Endothelial cell (in vitro differentiated cells): ENCODE measurements at places on chromosomes 1 and 21. TPM values are rescaled to one million over a fixed set of nuclear protein-coding genes. Genes with fewer than 3 reads are reported as not detected.

- peaks cover 4% of the 10 kb centered on the region for H3K27me3 ChIP-seq
- H3K4me1 ChIP-seq = peaks cover 15% of the 10 kb centered on the region
- H3K4me3 ChIP-seq = no peak overlapping the region
- DNase-seq = no peak
These were observed 86.4 kb downstream of the FOXD2 start for GRCh38 chr1:47524272-47524671.

- no peaks in the 10 kb centered on the region for H3K4me1 ChIP-seq
- DNase-seq = no peak
- no peak overlapping the region for H3K27ac ChIP-seq
- H3K36me3 ChIP-seq = peaks cover 4% of the 10 kb centered on the region
These were observed 61.0 kb upstream of the CSF1 start for GRCh38 chr1:109849655-109850054.

GRCh38 chr1:156001662-156002171, 19.0 kb downstream of the SSR2 start:
- no peak overlapping the region for H3K27ac ChIP-seq
- no peaks in the 10 kb centered on the region for H3K27me3 ChIP-seq
- no peak overlapping the region for H3K4me3 ChIP-seq
- H3K4me1 ChIP-seq = peaks cover 11% of the 10 kb centered on the region
- DNase-seq = no peak

GRCh38 chr1:50493710-50494109, 70.5 kb upstream of the DMRTA2 start:
- H3K27ac ChIP-seq = no peak overlapping the region
- no peak overlapping the region for H3K4me3 ChIP-seq
- no peaks in the 10 kb centered on the region for H3K4me1 ChIP-seq
- peaks cover 36% of the 10 kb centered on the region for H3K36me3 ChIP-seq

- no peaks in the 10 kb centered on the region for H3K4me1 ChIP-seq
- H3K36me3 ChIP-seq = no peaks in the 10 kb centered on the region
- H3K4me3 ChIP-seq = no peak overlapping the region
- no peak overlapping the region for H3K27ac ChIP-seq
- peak; percentile 68 for DNase-seq
These were observed 121.8 kb downstream of the HFM1 start for GRCh38 chr1:91282695-91283420.

The ITLN1 gene
- not detected for total RNA-seq

GRCh38 chr1:245693116-245693793, 538.5 kb downstream of the KIF26B start:
- no peak for DNase-seq
- peaks cover 6% of the 10 kb centered on the region for H3K36me3 ChIP-seq
- H3K27ac ChIP-seq = no peak overlapping the region
- no peak overlapping the region for H3K4me3 ChIP-seq
- H3K27me3 ChIP-seq = peaks cover 9% of the 10 kb centered on the region

The DCDC2B gene
- total RNA-seq = not detected

DNA sequence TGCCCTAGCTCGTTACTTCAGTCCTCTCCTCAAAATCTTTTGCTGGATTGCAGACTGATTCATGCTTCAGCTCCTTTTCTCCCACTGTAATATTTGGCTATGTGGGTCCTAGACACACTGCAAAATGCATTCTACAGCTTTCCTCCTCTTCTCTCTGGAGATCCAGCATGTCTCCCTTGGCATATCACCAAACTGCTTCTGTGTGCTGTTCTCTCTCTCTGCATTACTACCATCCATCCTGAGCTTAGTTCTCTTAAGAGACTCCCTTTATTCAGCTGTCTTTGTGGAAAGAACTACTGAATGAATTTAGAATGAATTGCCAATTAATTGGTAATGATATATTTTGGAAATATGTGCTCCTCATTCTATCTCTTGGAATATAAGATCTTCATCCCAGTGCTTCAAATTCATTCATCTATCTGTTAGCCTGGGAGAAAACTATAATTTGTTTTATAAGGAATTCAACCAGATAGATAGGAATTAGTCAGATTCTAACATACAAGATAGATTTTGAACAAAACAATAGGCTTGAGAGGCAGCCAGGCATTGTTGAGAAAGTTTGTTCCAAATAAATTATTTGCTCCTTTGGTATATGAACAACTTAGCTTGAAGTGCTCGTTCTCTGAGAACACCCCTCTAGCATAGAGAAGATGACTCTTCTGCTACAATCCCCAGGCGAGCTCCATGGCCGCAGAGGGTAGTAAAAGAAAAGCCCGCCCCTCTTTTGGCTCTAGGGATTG, 71.9 kb downstream of the NTMT2 start:
- H3K27ac ChIP-seq = no peak overlapping the region
- H3K27me3 ChIP-seq = no peaks in the 10 kb centered on the region
- peaks cover 3% of the 10 kb centered on the region for H3K4me1 ChIP-seq
- no peaks in the 10 kb centered on the region for H3K36me3 ChIP-seq

- H3K36me3 ChIP-seq = no peaks in the 10 kb centered on the region
- no peak for DNase-seq
- H3K27ac ChIP-seq = no peak overlapping the region
- no peaks in the 10 kb centered on the region for H3K4me1 ChIP-seq
- H3K4me3 ChIP-seq = no peak overlapping the region
These were observed 363.7 kb downstream of the NEGR1 start for GRCh38 chr1:71918630-71919029.

DNA sequence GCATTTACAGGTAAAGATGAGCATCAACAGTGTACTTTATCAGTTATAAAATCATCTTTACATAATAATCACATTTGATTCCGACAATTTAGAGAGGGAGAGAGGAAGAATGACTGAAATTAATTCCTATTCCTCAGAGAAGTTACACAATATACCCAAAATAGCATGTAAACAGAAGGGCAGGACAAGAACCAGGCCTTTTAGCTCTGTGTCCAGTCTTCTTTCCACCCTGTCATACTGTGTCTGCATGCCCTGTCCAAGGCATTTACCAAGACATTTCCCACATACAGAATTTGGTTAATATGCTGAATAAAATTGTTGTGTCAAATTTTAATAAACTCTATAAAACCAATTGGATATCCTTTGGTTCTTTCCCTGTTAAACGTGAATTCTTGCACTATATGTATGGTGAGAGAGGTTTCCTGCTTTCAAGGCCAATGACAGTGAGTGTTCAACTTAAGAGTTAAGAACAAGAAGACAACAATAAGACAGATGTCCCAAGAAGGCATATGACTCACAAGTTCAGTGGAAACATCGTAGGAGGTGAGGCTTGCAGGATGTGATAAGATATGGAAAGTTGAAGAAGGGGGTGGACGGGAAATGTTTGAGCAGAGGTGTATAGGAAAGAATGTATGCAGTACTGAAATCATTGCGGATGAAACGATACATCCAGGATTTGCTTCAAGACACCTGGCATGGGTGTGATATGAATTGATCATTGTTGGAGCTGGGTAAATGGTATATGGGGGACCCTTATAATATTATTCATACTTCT, 20.8 kb downstream of the LRRC8B start:
- no peaks in the 10 kb centered on the region for H3K27me3 ChIP-seq
- no peak overlapping the region for H3K27ac ChIP-seq
- peaks cover 10% of the 10 kb centered on the region for H3K4me1 ChIP-seq
- H3K4me3 ChIP-seq = no peak overlapping the region

GRCh38 chr1:222792744-222793143, 22.1 kb upstream of the DISP1 start:
- H3K27me3 ChIP-seq = peaks cover 4% of the 10 kb centered on the region
- H3K4me1 ChIP-seq = peaks cover 21% of the 10 kb centered on the region
- DNase-seq = no peak

GRCh38 chr1:39902460-39902807, 717 bp upstream of the MYCL start:
- H3K4me1 ChIP-seq = peaks cover 33% of the 10 kb centered on the region
- peak overlapping the region; percentile 59 for H3K4me3 ChIP-seq

GRCh38 chr1:8155528-8156186, 129.5 kb upstream of the ERRFI1 start:
- peaks cover 3% of the 10 kb centered on the region for H3K4me1 ChIP-seq
- no peak for DNase-seq
- H3K27me3 ChIP-seq = peaks cover 4% of the 10 kb centered on the region

The GJB4 gene
- not detected for total RNA-seq

The PFKL gene
- 66.6 TPM for total RNA-seq
